ENCODE measurements at places on chromosomes 1 and 21. TPM values are rescaled to one million over a fixed set of nuclear protein-coding genes. Genes with fewer than 3 reads are reported as not detected.

- no peaks in the 10 kb centered on the region for H3K4me1 ChIP-seq
- H3K27me3 ChIP-seq = no peaks in the 10 kb centered on the region
- no peak for DNase-seq
- H3K27ac ChIP-seq = no peak overlapping the region
Observed at GRCh38 chr21:41664881-41665765, 101.7 kb downstream of the RIPK4 start.

- H3K4me1 ChIP-seq = peaks cover 7% of the 10 kb centered on the region
- H3K27ac ChIP-seq = no peak overlapping the region
- H3K27me3 ChIP-seq = no peaks in the 10 kb centered on the region
- H3K36me3 ChIP-seq = no peaks in the 10 kb centered on the region
Observed at GRCh38 chr1:212167098-212167497, 118.1 kb upstream of the PPP2R5A start.

DNA sequence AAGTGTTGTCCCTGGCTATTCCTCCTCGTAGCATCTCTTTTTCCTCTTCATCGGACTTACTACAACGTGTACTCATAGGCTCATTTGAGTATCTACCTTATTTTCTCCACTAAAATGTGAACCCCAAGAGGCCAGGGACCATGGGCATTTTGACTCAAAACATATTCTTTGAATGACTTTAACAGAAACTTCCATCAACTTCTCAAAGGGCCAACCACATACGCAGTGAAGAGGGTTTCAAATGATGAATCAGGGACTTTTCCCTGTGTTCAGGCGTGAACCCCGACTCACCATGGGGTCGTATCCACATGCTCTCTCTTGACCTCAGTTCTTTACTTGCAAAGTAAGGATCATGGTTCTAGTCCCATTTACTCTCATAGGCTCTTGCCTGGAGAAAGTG, 20.2 kb upstream of the GPR137B start:
- no peaks in the 10 kb centered on the region for H3K36me3 ChIP-seq
- H3K4me1 ChIP-seq = peaks cover 28% of the 10 kb centered on the region
- DNase-seq = peak; percentile 65
- no peaks in the 10 kb centered on the region for H3K27me3 ChIP-seq
- no peak overlapping the region for H3K4me3 ChIP-seq

- no peak overlapping the region for H3K27ac ChIP-seq
- no peaks in the 10 kb centered on the region for H3K27me3 ChIP-seq
- DNase-seq = no peak
- peaks cover 1% of the 10 kb centered on the region for H3K36me3 ChIP-seq
Observed at GRCh38 chr1:21059021-21059420, 117.7 kb downstream of the EIF4G3 start.

- no peaks in the 10 kb centered on the region for H3K27me3 ChIP-seq
- no peak overlapping the region for H3K27ac ChIP-seq
- H3K36me3 ChIP-seq = no peaks in the 10 kb centered on the region
- peaks cover 25% of the 10 kb centered on the region for H3K4me1 ChIP-seq
- H3K4me3 ChIP-seq = no peak overlapping the region
- no peak for DNase-seq
Observed at GRCh38 chr1:226125831-226126230, 60.7 kb downstream of the ACBD3 start.

DNA sequence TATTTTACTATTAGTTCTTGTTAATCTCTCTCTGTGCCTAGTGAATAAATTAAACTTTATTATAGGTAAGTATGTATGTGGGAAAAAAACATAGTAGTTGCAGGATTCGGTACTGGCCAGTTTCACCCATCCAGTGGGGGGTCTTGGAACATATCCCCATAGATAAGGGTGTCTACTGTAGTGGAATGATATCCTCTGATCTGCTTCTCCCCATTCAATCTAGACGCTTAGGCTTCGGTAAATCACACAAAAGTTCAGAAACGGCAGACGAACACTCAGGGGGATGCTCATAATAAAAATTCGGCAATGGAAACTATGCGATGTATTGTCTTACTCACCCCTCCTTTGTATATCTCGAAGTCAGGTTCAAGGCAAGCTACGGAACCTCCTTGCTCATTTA, 232.9 kb upstream of the COA6 start:
- H3K4me3 ChIP-seq = no peak overlapping the region
- no peak for DNase-seq
- no peak overlapping the region for H3K27ac ChIP-seq
- no peaks in the 10 kb centered on the region for H3K36me3 ChIP-seq
- H3K4me1 ChIP-seq = no peaks in the 10 kb centered on the region

Gene NID1
- not detected for total RNA-seq

DNA sequence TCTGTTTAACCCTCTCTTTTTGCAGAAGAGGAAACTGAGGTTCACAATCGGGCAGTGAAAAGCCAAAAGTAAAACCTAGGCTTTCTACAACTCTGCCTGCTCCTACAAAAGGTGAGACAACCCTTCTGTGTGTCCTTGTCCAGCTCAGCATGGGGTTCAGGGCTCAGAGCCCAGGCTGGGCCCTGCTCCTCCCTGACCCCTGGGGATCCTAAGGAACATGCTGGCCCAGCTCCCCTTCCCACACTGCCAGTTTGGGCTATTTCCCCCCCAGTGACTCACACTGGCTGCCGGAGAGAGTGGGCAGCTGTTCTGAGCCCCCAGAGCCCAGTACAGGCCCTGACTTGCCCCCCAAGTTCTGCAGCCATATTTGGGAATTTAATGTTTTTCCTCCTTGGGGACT, 8.9 kb downstream of the FAM229A start:
- H3K4me1 ChIP-seq = peaks cover 33% of the 10 kb centered on the region
- no peak for DNase-seq
- no peak overlapping the region for H3K27ac ChIP-seq
- no peaks in the 10 kb centered on the region for H3K27me3 ChIP-seq
- peak overlapping the region; percentile 49 for H3K4me3 ChIP-seq
- H3K36me3 ChIP-seq = peaks cover 2% of the 10 kb centered on the region

Gene TMEM35B
- total RNA-seq = 18.2 TPM

Gene ZFP69B
- 11.2 TPM for total RNA-seq

DNA sequence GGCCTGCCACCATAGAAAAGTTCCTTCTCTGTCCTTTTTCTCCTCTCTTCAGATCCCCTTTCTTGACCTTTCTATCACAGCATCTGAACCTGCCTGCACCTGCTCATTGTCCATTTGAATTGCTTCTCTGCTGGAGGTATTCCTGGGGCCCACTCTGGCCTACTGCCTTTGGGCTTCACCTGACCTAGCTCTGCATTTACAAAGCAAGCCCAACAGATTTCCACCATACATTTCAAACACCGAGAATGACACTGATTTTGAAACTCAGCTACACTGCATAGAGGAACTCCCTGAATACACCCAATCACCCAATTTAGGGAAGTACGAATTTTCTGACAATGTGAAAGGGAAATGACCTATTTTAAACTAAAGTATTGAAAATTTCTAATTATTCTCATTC, 284.5 kb upstream of the USP25 start:
- peaks cover 7% of the 10 kb centered on the region for H3K4me1 ChIP-seq
- peaks cover 1% of the 10 kb centered on the region for H3K36me3 ChIP-seq
- DNase-seq = no peak
- H3K4me3 ChIP-seq = no peak overlapping the region
- H3K27me3 ChIP-seq = no peaks in the 10 kb centered on the region

DNA sequence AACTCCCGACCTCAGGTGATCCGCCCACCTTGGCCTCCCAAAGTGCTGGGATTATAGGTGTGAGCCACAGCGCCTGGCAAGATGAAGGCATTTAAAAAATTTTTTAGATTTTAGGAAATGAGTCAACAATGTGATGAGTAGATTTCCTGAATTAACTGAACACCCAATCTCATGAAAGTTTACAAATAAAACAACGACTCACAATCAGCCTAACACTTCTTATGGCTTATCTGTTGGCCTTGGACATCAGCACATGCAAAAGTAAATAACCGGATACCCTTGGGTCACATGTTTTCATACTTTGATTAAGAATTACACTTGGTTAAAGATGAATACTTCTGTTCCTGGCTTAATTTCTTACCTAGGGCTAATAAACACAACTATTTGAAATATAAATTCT, 3.0 kb downstream of the GNG12 start:
- no peak overlapping the region for H3K4me3 ChIP-seq
- no peak overlapping the region for H3K27ac ChIP-seq
- peaks cover 34% of the 10 kb centered on the region for H3K27me3 ChIP-seq
- H3K36me3 ChIP-seq = no peaks in the 10 kb centered on the region

Gene HSF2BP
- 2.1 TPM for total RNA-seq

Gene TIAM1
- 50.1 TPM for total RNA-seq

DNA sequence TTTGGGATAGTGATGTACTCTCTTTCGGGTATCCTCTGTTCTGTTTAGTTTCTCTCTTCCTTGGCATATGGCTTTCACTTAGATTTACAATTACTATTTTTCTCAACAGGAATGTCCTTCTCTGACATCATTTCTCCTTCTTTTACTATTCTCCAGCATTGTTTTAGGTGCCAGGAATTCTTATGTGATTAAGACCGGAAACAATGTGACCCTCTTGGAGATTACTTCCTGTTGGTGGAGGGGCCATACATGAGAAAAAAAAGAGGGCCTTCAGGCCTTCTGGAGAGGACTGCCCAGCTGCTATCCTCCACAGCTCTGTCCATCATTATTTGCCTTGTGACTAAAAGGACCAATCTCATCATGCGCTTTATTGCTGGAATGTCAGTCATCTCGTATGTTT, 50.4 kb upstream of the ADAMTS5 start:
- DNase-seq = no peak
- H3K27ac ChIP-seq = no peak overlapping the region
- H3K4me1 ChIP-seq = no peaks in the 10 kb centered on the region

Gene TNFRSF1B
- 75.7 TPM for total RNA-seq
